PC-3 (cell line): ENCODE measurements at places on chromosomes 4 and X. TPM values are rescaled to one million over a fixed set of nuclear protein-coding genes. Genes with fewer than 3 reads are reported as not detected.
A peak's percentile ranks its signal among the peaks of the same experiment; 100 is the strongest.

GAGE1 gene
- not detected in 2 replicates for total RNA-seq

DNA sequence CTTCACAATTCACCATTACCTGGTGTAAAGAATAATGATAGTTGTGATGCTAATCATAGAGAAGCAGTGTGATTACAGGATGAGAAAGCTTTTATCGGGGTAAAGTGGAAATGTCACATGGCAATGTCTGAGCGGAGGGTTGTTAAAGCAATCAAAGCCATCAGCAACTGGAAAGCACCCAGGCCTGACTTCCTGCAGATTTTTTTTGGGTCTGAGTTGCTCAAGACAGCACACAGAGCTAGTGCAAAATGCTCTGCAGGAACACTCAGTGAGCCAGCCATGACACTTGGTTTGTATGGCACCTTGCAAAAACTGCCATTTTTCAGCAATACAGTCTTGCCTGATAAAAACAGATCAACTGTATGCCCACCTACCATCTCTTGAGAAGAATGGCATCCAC is 152.9 kb downstream of the COL4A6 start:
- DNase-seq: no peak

DNA sequence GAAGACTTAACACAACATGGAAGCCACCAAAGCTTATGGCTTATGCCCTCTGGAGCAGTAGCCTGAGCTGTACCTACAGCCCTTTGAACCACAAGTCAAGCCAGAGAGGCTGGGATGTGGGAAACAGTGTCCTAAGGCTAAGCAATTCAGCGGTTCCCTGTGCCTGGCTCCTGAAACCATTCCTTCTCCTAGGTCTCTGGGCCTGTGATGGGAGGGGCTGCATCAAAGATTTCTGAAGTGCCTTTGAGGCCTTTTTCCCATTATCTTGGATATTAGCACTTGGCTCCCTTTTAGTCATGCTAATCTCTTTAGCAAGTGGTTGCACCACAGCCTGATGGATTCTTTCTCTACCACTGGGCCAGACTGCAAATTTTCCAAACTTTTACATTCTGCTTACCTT is 140.5 kb upstream of the NUDT10 start:
- no peak for DNase-seq

DNA sequence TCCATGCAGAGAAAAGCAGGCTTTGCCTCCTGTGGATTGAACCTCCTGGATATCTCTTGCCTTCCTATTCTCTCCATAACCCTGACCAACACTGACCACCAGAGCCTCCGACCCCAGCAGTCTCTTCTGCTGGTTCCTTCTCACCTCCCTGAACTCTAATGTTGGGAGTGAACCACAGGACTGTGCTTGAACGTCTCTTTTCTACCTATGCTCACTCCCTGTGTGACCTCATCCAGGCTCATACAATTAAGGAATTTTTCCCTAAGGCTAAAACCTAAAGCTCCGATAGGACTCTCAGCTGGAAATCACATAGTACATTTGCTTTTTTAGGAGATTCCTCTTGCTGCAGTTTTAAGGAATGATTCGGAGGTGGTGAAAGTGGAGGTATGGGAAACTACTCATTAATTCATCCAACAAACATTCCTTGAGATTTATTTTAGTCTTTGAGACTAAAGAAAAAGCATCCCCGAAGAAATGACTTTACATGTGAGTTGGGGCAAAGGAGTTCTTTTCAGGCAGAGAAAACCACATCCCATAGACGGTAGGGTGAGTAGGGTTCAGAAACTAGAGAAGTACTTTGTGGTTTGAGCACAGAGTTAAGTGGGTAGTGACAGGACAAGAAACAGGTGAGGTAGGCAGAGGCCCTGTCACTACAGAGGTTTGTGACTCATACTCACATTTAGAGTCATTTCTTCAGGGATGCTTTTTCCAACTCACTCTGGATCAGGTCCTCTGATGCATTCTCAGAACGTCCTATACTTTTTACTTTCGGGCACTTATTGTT is 30.8 kb downstream of the NDNF start:
- peak; percentile 11 for DNase-seq

GRCh38 chr4:166422475-166422874 is 549.4 kb downstream of the TLL1 start:
- DNase-seq: peak; percentile 75

GRCh38 chr4:36702245-36702644 is 420.8 kb downstream of the DTHD1 start:
- DNase-seq: no peak

GRCh38 chrX:20454117-20454516 is 187.4 kb upstream of the RPS6KA3 start:
- peak; percentile 33 for DNase-seq

- DNase-seq: no peak
Measured at GRCh38 chrX:10072786-10073568, 83.8 kb upstream of the CLCN4 start.
